ENCODE measurements at places on chromosomes 3 and 15. TPM values are rescaled to one million over a fixed set of nuclear protein-coding genes. Genes with fewer than 3 reads are reported as not detected.

DNA sequence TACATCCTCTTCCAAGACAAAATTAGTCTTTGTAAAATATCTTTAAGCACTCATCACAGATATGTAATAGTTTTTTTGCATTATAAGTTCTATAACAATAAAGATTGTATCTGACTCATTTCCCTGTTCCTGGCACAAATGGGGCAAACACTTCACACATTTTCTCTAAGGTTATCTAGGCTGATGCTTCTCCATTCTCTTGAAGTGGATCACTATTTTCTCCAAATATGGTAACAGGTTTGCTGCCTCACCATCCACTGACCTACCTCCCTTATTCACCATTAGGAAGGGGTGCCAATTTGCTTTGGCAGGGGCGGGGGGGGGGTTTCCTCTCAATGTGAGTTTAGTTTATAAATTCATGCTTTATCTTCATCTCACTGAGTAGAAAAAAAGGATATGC is 767.7 kb upstream of the LMCD1 start:
- no peaks in the 10 kb centered on the region for H3K27me3 ChIP-seq
- H3K36me3 ChIP-seq: no peaks in the 10 kb centered on the region
- no peaks in the 10 kb centered on the region for H3K4me1 ChIP-seq
- H3K4me3 ChIP-seq: no peak overlapping the region

GRCh38 chr3:107973152-107973551 is 117.7 kb downstream of the CD47 start:
- H3K27me3 ChIP-seq: peaks cover 3% of the 10 kb centered on the region
- H3K4me3 ChIP-seq: no peak overlapping the region
- H3K4me1 ChIP-seq: peaks cover 18% of the 10 kb centered on the region

DNA sequence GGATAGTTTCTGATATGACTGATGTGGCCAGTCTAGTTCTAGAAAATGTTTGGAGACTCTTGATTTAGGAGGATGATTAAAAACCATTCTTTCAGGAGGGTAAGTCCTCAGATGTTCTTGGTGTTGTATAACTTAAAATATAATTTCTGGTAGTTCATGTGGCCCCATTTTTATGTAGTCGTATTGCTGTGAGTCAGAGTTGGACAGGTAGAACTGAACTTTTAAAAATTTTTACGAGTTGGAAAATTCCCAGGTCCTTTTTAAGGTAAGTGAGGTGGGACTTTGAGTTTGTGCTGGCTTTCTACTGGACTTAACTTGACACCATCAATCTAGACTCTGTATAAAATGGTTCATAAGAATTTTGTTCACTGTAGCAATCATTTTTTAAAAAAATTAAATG is 92.3 kb downstream of the TCF12 start:
- H3K4me3 ChIP-seq: no peak overlapping the region
- H3K27me3 ChIP-seq: no peaks in the 10 kb centered on the region
- no peak overlapping the region for H3K27ac ChIP-seq
- no peak for DNase-seq

DNA sequence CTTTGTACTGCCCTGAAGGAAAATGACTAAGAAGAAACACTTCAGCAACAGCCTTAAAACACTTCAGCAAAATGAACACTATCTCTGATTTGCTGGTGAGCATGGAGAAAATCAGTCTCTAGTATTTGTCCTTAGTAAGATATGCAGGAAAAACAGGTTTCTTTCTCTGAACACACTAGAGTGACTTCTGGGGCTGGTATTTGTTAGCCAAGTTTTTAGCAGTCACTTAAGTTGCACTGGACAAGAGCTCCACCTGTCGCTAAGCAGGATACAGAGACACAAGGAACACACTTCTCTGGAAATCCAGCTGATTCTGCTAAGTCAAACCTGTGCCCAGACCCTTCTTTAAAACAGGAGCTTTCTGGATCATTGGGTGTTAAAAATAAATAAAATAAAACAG is 65.3 kb downstream of the CHAC1 start:
- no peak overlapping the region for H3K4me3 ChIP-seq
- H3K27me3 ChIP-seq: no peaks in the 10 kb centered on the region
- H3K4me1 ChIP-seq: peaks cover 26% of the 10 kb centered on the region
- no peak for DNase-seq

DNA sequence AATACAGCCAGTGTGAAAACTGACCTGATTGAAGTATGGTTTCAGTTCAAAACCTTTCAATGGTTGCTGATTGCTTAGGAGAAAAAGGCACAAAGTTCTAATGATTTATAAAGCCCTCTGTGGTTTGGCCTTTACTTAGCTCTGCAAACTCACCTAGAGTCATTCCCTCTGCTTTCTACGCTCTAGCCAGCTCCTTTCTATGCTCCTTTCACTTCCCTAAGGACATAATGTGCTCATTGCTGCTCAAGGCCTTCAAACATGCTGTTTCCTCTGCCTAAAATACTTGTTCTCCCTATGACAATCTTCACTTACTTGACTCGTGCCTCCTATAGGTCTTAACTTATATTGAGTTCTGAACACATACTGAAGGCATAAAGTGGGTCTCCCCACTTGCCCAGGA is 19.0 kb downstream of the RPL39L start:
- no peak for DNase-seq
- no peak overlapping the region for H3K27ac ChIP-seq
- H3K4me1 ChIP-seq: peaks cover 2% of the 10 kb centered on the region
- H3K27me3 ChIP-seq: no peaks in the 10 kb centered on the region
- H3K36me3 ChIP-seq: peaks cover 11% of the 10 kb centered on the region

GRCh38 chr15:52440414-52440813 is 88.3 kb downstream of the MYO5A start:
- H3K27ac ChIP-seq: peak overlapping the region; percentile 20
- DNase-seq: no peak
- peaks cover 26% of the 10 kb centered on the region for H3K4me1 ChIP-seq
- no peak overlapping the region for H3K4me3 ChIP-seq

DNA sequence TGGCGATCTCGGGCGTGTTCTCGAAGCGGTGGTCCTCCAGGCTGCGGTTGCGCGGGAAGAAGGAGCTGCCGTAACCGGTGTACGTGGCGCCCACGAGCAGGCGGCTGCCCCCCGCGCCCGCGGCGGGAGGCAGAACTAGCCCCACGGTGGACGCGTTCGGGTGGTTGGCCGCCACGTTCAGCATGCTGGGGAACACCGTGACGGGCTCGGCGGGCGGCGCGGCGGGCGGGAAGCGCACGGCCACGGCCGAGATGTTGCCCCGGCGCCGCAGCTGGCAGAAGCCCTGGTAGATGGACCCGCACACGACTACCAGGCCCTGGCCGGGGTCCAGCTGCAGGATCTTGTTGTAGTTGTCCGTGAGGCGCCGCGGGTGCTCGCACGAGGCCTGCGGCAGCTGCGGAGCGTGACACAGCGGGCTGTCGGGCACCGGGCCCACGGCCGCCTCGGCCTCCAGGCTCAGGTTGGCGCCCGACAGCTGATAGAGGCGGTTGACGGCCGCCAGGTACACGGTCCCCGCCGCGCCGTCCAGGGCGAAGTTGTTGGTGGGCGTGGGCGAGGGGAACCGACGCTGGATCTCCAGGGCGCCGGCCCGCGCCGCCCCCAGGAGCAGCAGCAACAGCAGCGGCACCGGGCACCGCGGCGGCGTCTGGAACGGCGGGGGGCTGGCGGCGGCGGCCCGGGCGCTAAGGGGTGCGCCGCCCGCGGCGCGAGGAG is 397 bp downstream of the PLXND1 start:
- peaks cover 57% of the 10 kb centered on the region for H3K27me3 ChIP-seq
- peaks cover 5% of the 10 kb centered on the region for H3K4me1 ChIP-seq

GRCh38 chr3:183745300-183746098 is 47.9 kb downstream of the YEATS2 start:
- no peaks in the 10 kb centered on the region for H3K27me3 ChIP-seq
- no peak for DNase-seq
- no peak overlapping the region for H3K4me3 ChIP-seq
- H3K4me1 ChIP-seq: no peaks in the 10 kb centered on the region

DNA sequence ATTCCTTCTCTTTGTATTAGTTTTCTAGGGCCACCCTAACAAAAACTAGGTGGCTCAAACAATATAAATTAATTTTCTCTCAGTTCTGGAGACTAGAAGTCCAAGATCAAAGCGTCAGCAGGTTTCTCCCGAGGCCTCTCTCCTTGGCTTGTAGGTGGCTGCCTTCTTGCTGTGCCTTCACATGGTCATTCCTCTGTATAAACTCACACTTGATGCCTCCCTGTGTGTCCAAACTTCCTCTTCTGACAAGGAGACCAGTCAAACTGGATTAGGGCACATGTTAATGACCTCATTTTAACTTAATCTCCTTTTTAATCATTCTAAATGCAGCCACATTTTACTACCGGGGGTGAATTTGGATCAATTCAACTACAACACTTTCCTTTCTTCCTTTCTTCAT is 691.1 kb downstream of the DIPK2A start:
- H3K27me3 ChIP-seq: no peaks in the 10 kb centered on the region
- H3K36me3 ChIP-seq: no peaks in the 10 kb centered on the region
- no peak overlapping the region for H3K27ac ChIP-seq

DNA sequence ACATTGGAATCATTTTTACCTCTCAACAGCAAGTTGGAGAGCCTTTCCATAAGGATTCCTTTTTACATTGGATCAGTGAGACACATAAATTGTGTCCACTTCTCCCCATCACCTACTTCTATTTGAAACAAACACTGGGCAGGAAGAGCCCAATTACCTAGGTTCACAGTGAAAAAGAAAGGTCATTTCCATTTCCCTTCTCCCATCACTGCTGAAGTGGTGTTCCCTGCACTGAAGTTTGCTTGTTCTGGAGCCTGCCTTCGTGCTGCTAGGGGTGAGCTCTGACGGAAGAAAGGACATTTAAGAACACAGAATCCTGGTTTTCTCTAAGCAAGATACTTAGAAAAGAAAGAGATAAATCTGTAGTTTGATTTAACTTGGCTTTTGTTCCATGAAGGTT is 123.8 kb upstream of the ZBTB20 start:
- H3K4me3 ChIP-seq: no peak overlapping the region
- H3K36me3 ChIP-seq: no peaks in the 10 kb centered on the region

GRCh38 chr3:188779281-188779980 is 392.3 kb upstream of the TPRG1 start:
- no peak overlapping the region for H3K27ac ChIP-seq
- DNase-seq: no peak
- H3K4me3 ChIP-seq: no peak overlapping the region
- peaks cover 10% of the 10 kb centered on the region for H3K4me1 ChIP-seq
- H3K36me3 ChIP-seq: no peaks in the 10 kb centered on the region

CPB1 gene
- total RNA-seq: not detected

Measured in activated T-helper 1 cell treated with anti-CD3 and anti-CD28 coated beads, Interleukin-12 subunit alpha, Interleukin-12 subunit beta, Interleukin-2, Interleukin-4 antibody, amounts not matched to agents 30 ng/mL and 10 ng/mL and 1 ng/mL, durations not matched to agents 14 hours and 24 hours and 36 hours (primary cell).